PC-3 (cell line): ENCODE measurements at places on chromosomes 2 and 18. TPM values are rescaled to one million over a fixed set of nuclear protein-coding genes. Genes with fewer than 3 reads are reported as not detected.

KRTCAP3 gene
- total RNA-seq, result 0.22 TPM in 1 of 2 replicates, not detected in the other

ADGRF3 gene
- not detected in 2 replicates for total RNA-seq

SPATA3 gene
- total RNA-seq, result not detected in 2 replicates

ANKRD62 gene
- total RNA-seq, result not detected in 2 replicates

DPYSL5 gene
- not detected in 2 replicates for total RNA-seq

KCNF1 gene
- total RNA-seq, result 1.3 and 1.8 TPM in 2 replicates

RESP18 gene
- not detected in 2 replicates for total RNA-seq

FOXD4L1 gene
- 0.33 TPM in 1 of 2 replicates, not detected in the other for total RNA-seq

DSG4 gene
- 0.04 TPM in 1 of 2 replicates, not detected in the other for total RNA-seq

INHBB gene
- total RNA-seq, result 223 and 269 TPM in 2 replicates
